ENCODE measurements at places on chromosomes 3 and 15.

GRCh38 chr15:58431221-58432149 is at the start of gene LIPC:
LIPC (plus strand) TSS chr15:58431991; CDS start chr15:58432033, 42 bp downstream.
- no peak for DNase-seq

DNA sequence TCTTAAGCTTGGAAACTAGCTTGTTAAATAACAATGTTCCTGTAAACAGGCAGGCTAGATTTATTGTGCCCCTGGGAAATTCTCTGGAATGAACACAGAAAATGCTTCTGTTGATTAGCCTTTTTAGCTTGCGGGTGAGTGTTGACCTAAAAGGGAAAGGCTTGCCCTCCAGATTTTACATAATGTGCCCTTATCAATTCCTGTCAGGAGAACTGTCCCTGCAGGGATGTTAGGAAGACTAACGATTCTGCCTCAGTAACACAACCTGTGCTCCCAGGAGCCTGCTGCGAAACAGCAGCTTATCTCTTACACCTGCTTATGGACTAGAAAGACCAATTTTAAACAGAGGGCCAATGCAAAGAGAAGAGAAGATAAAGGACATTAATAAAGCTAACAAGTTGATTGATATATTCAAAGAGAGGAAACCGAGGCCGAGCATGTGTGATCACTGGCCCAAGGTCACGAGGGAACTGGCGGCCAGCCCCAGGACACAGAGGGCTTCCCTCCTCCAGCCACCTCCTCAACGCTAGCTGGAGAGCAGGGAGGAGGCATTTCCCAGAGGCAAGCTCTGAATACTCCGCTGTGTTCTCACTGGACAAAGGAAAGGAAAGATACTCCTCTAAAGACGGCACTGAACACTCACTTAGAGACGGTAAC is 48.4 kb upstream of the TJP1 start:
- DNase-seq = no peak

- no peak for DNase-seq
These were observed 32.9 kb upstream of the FBLN2 start for GRCh38 chr3:13515786-13516759.

GRCh38 chr3:112111785-112112402 is 21.2 kb downstream of the GCSAM start:
- DNase-seq = peak; percentile 54

- DNase-seq = no peak
These were observed 108.3 kb upstream of the MME start for GRCh38 chr3:154971771-154972326.

All from erythroblast (primary cell).